ENCODE measurements at places on chromosomes 7 and 10.

DNA sequence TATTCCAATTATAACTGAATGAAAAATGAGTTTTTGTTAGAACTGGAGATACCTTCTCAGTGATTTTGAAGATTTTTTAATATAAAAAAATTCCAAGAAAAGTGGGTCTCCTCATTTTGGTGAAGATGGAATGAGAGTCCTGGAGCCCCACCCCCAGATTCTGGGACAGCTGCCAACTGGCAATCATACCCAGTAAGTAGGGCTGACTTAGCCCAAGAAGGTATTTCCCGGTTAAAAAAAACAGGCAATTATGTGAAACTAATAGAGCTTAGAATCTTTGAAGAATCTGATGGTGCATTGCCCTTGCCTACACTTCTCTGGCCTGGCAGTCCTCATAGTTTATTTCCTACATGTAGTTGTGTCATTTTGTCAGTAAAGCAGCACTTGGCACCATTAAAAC lies 52.8 kb upstream of the VWDE start:
- no peak for DNase-seq

GRCh38 chr10:131087464-131088215 lies 223.9 kb downstream of the TCERG1L start:
- no peak for DNase-seq

- peak; percentile 87 for DNase-seq
These were observed 49.0 kb upstream of the BAMBI start for GRCh38 chr10:28628184-28628893.

GRCh38 chr10:94174838-94175237 lies 181.1 kb downstream of the PLCE1 start:
- DNase-seq = no peak

- DNase-seq = no peak
These were observed 17.8 kb upstream of the REEP3 start for GRCh38 chr10:63503395-63503794.

- no peak for DNase-seq
These were observed 138.7 kb upstream of the PCLO start for GRCh38 chr7:83301416-83301815.

DNA sequence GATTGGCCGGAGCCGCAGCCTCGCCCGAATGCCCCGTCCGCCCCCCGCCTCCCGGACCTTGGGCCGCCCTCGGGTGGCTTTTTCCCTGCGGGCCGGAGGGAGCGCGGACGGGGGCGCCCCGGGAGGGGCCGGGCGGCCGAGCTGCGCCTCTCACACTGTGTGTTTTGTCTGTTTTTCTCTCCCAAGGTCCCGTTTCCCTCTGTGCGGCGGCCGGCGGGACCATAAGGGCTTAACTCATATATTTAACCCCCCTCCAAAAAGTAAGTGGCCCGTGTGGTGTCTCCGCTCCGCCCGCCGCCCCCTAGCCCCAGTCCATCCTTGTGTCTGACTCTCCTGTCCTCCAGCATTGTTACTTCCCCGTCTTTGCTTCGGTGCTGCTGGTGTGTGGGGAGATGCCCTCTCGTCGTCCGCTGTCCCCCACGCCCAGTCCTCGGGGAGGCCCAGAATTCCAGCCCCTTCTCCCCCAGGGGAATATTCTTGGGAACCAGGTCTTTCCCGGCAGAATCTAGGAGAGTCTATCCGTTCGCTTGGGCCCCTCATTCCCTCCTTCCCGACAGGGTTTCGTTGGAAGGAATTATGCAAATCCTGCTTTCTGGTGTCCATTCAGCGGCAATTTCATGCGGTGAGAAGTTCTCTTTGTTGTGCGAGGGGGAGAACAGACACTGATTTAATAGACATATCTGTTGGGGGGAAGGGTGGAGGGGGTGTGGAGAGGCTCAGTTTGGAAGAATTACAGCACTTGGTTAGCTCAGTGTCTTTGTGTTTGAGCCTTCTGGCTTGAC lies 1.3 kb downstream of the LCOR start:
- peak; percentile 66 for DNase-seq

GRCh38 chr10:101569622-101570427 lies 18.2 kb downstream of the POLL start:
- DNase-seq = peak; percentile 89

DNA sequence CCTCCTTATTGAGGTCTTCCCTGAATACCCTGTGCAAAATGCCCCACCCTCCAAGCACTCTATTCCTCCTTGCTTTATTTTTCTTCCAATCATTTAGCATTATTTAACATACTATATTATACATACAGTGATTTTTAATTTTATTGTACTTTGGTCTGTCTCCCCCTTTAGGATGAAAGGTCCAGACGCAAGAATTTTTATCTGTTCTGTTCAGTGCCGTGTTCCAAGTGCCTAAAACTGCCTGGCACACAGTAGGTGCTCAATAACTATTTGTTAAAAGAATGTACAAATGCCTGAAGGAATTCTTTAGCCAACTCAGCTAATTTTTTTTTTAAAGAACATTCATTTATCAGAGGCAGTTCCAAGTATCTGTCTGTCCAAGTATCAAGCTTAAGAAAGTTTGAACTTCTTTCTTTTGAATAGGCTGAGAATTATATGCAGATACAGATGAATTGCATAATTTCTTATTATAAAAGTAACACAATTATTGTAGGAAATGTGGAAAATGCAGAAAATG lies 34.1 kb upstream of the SLC25A13 start:
- no peak for DNase-seq

DNA sequence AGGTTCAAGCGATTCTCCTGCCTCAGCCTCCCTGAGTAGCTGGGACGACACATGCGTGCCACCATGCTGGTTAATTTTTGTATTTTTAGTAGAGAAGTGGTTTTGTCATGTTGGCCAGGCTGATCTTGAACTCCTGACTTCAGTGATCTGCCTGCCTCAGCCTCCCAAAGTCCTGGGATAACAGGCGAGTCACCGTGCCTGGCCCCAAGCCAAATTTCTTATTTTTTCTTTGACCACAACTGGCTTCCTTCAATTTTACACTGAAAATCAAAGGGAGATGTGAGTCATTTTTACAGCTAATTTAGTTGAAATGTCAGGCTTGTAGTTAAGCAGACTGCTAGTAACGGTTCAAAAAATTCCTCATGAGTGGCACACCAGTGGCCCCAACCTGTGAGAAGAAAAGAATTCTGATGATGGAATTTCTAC lies 7.8 kb downstream of the RNF216 start:
- peak; percentile 86 for DNase-seq

- peak; percentile 66 for DNase-seq
These were observed 258.5 kb upstream of the AOAH start for GRCh38 chr7:36982766-36983165.

GRCh38 chr7:111842491-111842890 lies 280.2 kb upstream of the IMMP2L start:
- no peak for DNase-seq

DNA sequence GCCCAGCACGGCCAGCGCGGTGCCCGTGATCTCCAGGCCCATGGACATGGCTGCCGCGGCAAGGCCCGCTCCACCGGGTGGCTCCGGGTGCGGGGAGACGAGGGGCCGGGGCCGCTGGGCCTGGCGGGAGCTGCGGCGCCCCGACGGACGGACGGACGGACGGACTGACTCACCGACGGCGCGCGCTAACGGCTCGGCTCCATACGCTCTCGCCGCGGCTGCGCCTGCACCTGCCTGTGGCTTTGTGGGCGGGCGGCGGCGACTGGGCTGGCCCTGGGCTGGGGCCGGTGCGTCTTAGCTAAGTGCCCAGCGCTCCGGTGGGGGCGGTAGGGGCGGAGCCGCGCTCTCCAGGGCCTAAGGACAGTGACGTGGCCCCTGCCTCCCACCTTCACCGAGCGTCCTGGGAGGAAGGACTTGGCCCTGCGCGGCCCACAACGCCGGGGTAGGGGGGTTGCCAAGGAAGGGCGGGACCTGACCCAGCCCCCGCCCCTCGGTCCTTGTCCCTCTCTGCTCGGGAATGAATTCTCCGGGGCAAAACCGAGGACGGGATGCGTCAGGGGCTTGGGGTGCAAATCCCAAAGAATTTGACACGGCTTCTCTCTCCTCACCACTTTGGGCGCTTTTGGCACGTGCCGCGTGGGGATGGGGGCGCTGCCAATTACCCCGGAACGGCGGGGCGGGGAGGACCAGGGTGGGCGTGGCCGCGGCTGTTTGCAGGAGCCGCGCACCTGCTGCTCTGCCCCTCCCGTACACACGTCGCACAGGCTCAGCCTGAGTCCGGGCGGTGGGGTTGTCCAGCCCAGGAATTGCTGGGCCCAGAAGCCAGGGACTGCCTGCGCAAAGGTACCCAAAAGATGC lies at the start of gene CLDN3:
CLDN3 (minus strand) TSS at position 269 of the 858 bp plus-strand sequence; CDS start at position 48, 221 bp downstream.
- peak; percentile 65 for DNase-seq

GRCh38 chr10:71975871-71976725 lies 11.9 kb downstream of the CHST3 start:
- DNase-seq = no peak

- no peak for DNase-seq
These were observed 56.2 kb downstream of the COL17A1 start for GRCh38 chr10:104029521-104029860.

DNA sequence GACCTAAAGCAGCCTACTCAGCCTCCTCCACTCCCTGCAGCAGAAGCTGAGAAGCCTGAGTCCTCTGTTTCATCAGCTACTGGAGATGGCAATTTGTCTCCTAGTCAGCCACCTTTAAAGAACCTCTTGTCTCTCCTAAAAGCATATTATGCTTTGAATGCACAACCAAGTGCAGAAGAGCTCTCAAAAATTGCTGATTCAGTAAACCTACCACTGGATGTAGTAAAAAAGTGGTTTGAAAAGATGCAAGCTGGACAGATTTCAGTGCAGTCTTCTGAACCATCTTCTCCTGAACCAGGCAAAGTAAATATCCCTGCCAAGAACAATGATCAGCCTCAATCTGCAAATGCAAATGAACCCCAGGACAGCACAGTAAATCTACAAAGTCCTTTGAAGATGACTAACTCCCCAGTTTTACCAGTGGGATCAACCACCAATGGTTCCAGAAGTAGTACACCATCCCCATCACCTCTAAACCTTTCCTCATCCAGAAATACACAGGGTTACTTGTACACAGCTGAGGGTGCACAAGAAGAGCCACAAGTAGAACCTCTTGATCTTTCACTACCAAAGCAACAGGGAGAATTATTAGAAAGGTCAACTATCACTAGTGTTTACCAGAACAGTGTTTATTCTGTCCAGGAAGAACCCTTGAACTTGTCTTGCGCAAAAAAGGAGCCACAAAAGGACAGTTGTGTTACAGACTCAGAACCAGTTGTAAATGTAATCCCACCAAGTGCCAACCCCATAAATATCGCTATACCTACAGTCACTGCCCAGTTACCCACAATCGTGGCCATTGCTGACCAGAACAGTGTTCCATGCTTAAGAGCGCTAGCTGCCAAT lies 202.2 kb downstream of the ZEB1 start:
- no peak for DNase-seq

DNA sequence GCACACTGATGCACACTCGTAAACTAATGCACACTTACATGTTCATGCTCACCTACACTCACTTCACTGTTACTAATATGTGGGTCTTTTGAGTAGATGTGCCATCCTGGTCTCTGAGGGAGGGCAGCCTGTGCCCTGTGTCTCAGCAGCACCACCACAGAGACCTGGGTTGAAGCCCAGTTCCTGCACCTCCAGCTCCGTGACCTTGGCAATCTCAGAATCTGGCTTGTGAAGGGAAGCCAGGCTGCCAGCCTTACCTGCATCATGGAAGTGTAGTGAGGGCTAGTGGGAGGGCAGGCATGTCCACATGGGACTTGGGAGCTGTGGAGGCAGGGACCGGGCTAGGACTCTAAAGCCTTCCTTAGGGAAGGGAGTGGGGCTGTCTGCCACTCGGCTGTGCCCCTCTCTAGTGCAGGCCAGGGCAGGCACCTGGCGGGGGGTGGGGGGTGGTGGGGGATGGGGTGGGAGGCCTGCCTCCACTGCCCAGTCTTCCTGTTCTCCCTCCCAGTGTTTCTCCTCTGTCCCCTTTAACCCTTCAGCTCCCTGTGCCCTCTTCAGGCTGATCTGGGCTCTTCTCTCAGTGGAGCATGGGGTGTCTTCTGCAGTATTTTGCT lies 8.1 kb downstream of the ADCY1 start:
- DNase-seq = no peak

- DNase-seq = peak; percentile 27
These were observed 39.5 kb downstream of the NT5C2 start for GRCh38 chr10:103153302-103154197.

DNA sequence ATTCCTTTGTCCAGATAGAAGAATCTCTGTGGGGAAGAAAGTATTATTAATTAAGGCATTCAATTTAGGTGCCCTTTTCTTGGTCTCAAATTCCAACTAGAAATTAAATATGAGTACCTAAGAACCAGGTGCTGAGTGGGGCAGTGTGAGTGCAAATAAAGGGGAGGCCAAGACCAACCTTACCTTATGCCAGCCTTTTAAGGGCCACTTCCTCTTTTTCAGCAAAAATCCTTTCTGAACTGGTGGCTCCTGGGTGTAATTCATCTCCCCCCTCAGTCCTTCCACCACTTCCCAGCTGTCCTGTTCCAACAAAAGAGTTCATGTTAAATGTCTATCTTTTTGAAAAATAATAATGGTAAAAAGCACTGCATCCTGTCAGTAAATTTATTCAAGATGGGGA lies 108.2 kb downstream of the OSBPL3 start:
- DNase-seq = no peak

GRCh38 chr7:69042138-69042537 lies 556.1 kb upstream of the AUTS2 start:
- DNase-seq = no peak

DNA sequence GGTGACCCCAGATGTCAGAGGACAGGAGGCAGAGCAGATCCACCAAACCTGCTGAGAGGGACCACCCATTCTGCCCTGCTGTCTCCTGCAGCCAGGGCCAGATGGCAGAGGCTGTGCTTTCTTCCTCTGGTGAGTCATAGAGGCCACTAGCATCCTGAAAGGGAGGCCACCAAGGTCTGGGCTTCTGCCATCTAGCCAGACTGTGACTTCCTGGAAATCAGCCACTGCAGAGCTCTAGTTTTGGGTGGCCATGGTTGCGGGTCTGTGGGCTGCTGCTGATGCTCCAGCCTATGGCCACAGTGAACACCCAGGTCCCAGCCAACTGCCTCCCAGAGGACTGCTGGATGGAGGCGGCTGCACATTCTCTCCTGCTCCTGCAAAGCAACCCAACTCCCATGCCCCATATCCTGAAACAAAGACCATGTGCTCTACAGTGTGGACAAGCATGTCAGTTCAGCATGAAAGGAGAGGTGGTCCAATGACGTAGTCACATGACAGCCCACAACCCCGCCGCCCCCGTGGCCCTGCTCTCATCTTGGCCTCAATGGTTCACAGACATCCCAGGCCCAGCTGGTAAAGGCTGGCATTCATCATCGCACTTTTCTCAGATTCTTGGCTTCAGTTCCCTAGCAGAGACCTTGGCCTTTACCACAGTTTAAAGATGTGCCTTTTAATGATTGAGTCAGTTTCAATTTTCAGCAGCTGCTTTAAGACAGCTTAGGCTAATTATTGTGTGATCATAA lies 73.9 kb upstream of the CXCL12 start:
- DNase-seq = peak; percentile 47

- DNase-seq = no peak
These were observed 73.2 kb downstream of the INHBA start for GRCh38 chr7:41629711-41630111.

DNA sequence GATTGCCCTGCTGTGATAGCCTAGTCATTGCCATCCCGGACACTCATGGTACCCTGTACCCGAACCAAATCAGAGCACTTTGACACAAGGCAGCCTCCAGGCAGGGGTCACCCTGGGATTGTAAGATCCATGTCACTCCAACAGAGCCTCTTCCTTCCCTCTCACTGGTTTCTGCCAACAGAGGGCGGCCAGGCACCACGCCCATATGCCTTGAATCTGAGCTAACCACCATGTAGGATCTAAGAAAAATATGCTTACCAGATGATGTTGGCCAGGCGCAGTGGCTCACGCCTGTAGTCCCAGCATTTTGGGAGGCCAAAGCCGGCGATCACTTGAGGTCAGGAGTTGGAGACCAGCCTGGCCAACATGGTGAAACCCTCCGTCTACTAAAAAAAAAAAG lies 389.2 kb upstream of the KLF6 start:
- DNase-seq = no peak

- no peak for DNase-seq
These were observed 187.9 kb downstream of the GATA3 start for GRCh38 chr10:8242295-8242872.
